PC-3 (cell line): ENCODE measurements at places on chromosomes 1 and 21.
A peak's percentile ranks its signal among the peaks of the same experiment; 100 is the strongest.

GRCh38 chr1:171438441-171438840, 46.9 kb upstream of the PRRC2C start:
- DNase-seq: peak; percentile 100

DNA sequence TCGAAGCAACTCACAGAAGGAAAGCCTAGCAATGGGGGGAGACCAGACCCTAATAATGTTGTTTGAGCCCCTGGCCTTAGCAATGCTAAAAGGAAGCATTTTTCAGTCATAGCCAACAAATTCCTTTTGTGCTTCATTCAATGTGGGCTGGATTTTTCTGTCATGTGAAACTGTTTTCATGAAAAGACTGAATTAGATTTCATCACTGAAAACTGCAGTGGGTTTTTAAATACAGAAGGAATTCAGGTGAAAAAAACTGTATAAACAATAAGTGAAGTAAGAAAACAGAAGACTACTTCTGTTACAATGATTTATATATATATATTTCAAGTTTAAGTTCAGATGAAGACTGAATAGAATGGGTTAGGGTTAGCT, 204.8 kb downstream of the SMYD3 start:
- DNase-seq: no peak

DNA sequence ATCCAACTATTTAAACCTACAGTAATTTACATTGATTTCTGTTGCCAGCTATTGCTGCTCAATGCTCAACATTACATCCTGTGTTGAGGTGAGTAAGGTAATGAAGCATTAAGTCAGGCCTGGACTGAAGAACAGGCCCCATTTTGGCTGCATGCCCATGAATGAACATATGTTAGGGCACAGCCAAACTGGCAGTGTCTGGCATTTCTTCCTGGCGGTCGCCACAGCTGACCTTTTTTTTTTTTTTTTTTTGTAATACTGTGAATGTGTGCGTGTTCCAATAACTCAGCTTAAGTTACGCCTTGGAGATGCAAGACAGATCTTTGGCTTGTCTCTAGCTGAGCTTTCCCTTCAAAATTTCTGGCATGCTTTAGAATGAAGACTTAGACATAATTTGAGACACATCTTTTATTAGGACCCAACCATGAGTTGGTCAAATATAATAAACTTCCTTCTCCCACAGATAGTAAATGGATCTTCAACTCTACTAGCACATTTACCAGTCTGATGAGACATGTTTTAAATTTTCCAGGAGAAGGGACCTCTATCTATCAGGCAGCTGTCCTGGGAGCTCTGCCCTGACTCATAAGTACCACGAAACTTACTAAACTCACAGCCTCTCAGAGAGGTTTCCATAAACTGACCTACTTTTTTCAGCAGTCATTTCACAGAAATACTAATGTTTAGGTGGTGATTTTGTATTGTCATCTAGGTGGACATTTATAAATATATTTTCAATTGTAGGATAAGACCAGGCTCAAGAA, 341.1 kb upstream of the RUNX1 start:
- peak; percentile 50 for DNase-seq

GRCh38 chr21:40902993-40903392, 56.0 kb upstream of the DSCAM start:
- DNase-seq: no peak

DNA sequence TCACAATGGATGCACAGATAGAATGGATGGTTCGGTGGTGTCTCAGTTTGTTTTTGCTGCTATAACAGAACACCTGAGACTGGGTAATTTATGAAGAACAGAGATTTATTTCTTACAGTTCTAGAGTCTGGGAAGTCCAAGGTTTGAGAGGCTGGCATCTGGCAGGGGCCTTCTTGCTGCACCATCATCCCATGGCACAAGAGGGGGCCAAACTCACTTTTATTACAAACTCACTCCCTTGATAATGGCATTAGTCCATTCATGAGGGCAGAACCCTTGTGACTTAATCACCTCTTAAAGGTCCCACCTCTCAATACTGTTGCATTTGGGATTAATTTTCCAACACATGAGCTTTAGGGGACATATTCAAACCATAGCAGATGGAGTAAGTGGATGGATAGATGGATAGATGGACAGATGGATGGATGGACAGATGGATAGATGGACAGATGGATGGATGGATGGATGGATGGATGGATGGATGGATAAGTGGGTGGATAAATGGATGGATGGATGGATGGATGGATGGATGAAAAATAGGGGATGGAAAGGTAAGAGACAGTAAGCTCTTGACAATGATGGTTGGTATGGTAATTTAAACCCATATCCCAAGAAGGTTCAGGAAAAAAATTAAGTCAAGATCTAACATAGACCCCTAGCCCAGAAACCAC, 16.5 kb downstream of the CAMK2N1 start:
- no peak for DNase-seq

DNA sequence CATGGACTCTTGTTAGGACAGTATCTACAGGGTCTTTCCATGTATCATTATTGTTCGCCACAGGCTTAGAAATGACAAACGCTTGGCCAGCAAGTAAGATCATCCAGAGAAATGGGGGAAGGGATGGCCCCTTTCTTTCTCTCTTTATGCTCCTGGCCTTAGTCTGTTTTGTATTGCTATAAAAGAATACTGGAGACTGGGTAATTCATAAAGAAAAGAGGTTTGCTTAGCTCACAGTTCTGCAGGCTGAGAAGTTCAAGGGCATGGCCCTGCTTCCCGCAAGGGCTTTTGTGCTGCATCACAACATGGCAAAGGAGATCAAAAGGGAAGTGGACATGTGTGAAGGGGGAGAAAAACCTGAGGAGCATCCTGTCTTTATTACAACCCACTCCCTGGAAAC, 41.0 kb downstream of the DNTTIP2 start:
- no peak for DNase-seq

- no peak for DNase-seq
Observed at GRCh38 chr21:44364151-44365053, 11.0 kb downstream of the TRPM2 start.

DNA sequence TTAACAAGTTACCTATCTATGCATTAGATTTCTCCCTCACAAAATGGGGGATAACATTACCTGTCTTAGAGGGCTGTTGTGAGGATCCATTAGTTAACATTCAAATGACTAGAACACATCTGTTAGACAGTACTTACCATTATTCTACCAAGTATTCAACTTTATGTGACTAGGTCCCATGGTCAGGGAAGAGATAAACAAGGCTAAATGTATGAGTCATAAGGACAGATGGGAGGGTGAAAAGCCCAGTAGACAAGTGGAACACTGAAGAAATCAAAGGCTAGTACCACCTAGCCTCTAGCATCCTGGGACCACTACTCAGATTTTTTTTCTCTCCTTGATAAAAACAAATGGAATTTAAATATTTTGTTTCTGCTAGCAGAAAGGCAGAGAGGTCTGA, 9.0 kb upstream of the VHLL start:
- DNase-seq: peak; percentile 38

- peak; percentile 85 for DNase-seq
Observed at GRCh38 chr1:100037927-100038659, 68.3 kb downstream of the SLC35A3 start.

DNA sequence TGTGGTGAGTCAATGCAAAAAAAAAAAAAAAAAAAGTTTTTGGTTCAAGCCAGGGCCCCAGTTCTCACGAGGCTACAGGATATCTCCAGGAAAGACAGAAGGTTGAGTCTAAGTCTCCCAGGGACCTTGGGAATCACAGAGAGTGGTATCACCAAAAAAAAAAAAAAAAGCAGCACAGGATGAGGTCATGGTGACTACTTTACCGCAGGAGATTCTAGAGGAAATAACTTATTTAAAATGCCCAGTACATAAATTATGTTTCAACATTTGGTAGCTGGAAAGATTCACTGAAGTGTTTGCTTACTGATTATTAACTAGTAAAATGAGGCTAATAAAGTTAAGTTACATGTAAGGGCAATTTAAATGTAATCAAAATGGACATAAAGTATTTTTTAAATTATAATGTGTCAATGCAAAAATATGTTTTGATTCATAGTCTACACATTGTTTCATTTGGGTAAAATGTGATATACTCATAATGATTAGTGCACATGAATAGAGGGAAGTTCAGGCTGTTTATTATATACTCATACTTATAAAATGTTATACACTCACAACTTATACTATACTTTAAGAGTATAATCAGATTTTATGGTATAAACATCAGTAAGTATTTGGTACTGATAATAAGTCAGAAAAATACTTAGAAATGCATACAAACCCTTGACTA, 84.1 kb downstream of the PLPPR5 start:
- peak; percentile 85 for DNase-seq

- no peak for DNase-seq
Observed at GRCh38 chr1:156050376-156050775, 3.2 kb downstream of the UBQLN4 start.

- DNase-seq: no peak
Observed at GRCh38 chr1:29577512-29577911, 341.2 kb downstream of the PTPRU start.

- DNase-seq: no peak
Observed at GRCh38 chr21:45888386-45889009, 93.1 kb upstream of the COL6A1 start.

- peak; percentile 97 for DNase-seq
Observed at GRCh38 chr1:85550784-85551516, 29.6 kb upstream of the CCN1 start.

DNA sequence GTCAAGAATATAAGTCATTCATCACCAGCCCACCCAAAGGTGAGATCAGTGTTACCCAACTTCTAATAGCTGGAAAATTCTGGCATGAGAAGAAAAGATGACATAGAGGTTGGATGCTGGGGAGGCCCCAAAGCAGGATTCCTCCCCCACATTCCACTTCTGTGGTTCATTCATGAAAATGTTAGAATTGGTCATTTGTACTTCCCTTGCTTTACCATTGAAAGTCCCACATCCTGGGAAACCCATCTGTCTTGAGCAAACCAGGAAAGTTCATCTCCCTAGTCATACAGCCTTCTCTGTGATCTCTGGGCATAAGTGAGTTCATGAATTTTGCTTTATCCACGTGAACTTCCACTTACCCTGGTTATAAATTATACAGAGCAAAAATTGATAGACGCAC, 66.8 kb downstream of the SERINC2 start:
- DNase-seq: no peak

DNA sequence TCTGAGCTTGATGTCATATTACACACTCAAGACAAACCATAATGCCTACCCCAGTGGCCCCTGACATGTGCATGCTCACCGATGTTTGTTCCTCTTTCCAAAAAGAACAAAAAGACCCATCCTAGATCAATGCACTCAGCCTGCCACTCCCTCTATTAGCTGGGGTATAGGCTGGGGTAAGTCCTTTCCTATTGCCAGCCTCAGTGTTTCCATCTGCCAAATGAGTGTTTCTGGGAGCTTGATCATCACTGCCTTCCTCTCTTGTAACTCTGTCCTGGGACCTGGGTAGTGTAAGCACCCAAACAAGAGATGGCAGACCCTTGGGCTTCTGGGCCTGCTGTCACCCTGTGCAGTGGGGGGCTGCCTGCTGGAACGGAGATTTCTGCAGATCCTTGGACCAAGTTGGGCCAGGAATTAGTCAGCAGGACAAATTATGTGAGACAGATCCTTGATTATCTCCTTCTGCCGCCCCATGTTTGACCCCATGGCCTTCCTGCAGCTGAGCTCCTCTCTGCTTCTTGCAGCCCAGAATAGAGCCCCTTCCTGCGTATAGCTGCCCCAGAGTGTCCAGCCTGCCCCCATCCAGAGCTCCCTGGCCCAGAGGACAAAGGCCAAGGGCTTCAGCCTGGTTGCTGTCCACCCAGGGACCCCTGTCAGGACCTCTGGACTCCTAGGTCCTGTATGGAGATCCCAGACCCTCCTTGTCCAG, 31.5 kb upstream of the LRP8 start:
- no peak for DNase-seq

- no peak for DNase-seq
Observed at GRCh38 chr1:197683895-197684553, 91.3 kb downstream of the DENND1B start.

GRCh38 chr1:6092211-6092610, 46.5 kb downstream of the KCNAB2 start:
- DNase-seq: no peak

- no peak for DNase-seq
Observed at GRCh38 chr1:94589728-94590127, 48.2 kb upstream of the F3 start.

- DNase-seq: no peak
Observed at GRCh38 chr1:200473698-200474371, 64.0 kb upstream of the ZNF281 start.
